ENCODE measurements at places on chromosomes 3 and 15.

GRCh38 chr15:69869881-69870505 lies 227.7 kb downstream of the TLE3 start:
- no peak for DNase-seq

GRCh38 chr3:170225166-170225565 lies 2.9 kb downstream of the PRKCI start:
- DNase-seq = no peak

- no peak for DNase-seq
Observed at GRCh38 chr15:56820333-56820732, 87.0 kb upstream of the ZNF280D start.

- DNase-seq = no peak
Observed at GRCh38 chr3:1288805-1289494, 196.1 kb downstream of the CNTN6 start.

- DNase-seq = no peak
Observed at GRCh38 chr3:10703875-10704274, 112.2 kb upstream of the SLC6A11 start.

DNA sequence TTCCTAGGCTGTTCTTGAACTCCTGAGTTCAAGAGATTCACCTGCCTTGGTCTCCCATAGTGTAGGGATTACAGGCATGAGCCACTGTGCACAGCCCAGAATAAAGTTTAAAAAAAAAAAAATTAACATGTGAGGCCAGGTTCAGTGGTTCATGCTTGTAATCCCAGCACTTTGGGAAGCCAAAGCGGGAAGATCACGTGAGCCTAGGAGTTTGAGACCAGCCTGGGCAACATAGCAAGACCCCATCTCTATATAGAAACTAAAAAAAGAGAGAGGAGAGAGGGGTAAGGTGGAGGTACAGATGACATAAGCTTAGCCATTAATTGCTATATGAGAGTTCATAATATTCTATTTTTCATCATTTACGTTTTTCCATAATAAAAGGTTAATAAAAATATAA lies 21.5 kb downstream of the ZNF148 start:
- no peak for DNase-seq

GRCh38 chr15:64112904-64113303 lies 17.1 kb downstream of the SNX1 start:
- DNase-seq = no peak

- DNase-seq = peak; percentile 55
Observed at GRCh38 chr3:195178124-195178910, 92.6 kb downstream of the XXYLT1 start.

DNA sequence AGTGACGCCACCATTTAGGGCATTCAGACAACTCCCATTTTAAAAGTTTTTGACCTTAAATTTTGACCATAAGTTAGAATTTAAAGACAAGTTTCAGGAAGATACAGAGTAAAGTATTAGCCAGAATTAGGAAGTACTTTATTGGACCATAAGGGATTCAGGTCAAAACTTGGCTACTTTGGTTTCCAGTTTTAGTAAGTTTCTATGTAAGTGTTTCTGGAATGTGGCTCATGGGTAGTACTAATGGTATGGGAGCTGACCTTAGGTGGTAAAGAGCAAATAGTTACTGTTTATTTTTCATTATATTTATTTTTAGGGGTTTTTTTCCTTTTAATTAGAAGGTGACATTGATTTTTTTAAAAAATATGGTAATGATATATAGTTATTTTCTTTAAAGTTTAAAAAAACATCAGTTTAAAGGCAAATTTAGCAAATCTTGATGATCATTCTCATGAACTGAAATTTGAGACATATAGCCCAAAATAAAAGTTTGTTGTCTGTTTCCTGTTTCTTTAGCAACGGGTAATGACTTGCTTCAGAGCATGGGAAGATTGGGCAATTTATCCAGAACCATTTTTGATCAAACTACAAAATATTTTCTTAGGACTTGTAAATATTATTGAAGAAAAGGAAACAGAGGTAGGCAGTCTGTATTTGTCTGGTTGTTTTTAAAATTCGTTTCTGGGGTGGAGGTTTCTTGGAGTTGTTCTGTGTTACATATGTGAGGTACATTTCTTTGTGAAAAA lies 34.3 kb downstream of the U2SURP start:
- DNase-seq = no peak

DNA sequence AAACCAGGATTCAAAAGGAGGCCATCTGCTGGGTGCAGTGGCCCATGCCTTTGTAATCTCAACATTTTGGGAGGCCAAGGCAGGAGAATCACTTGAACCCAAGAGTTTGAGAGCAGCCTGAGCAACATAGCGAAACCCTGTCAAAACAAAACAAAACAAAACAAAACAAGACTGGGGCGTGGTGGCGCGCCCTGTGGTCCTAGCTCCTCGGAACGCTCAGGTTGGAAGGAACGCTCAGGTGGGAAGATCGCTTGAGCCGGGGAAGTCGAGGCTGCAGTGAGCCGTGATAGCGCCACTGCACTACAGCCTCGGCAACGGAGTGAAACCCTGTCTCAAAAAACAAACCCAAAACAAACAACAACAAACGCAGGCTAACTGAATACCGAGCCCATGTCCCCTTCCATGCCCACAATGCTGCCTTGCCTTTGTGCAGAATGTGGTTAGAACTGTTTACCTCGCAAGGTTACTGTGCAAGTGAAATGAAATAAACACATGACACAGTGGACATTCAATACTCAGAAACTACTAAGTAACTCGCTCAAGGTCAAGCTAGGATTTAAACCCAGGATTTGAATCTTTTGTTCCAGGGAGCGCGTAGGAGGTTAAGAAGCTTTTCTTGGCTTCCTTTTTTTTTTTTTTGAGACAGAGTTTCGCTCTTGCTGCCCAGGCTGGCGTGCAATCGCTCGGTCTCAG lies 766 bp upstream of the EMC4 start:
- no peak for DNase-seq

DNA sequence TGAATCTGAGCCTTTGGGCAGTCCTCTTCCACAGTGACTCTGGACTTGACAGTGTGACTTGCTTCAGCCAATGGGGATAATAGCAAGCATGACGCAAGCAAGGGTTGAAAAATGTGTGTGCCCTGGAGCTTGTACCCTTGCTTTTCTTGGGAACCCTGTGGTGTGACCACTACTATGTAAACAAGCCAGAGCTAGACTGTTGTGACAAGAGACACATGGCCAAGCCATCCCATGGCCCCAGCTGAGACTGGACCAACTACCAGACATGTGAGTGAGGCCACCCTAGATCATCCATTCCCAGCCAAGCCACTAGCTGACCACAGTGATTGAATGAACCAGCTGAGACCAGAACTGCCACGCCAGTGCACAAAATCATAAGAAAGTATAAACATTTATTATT lies 11.8 kb downstream of the MYO1E start:
- no peak for DNase-seq

GRCh38 chr3:161028555-161029153 lies 76.5 kb downstream of the B3GALNT1 start:
- DNase-seq = no peak

- DNase-seq = no peak
Observed at GRCh38 chr3:168722091-168722490, 626.4 kb upstream of the GOLIM4 start.
